Endodermal cell (in vitro differentiated cells): ENCODE measurements at places on chromosomes 7 and 10. TPM values are rescaled to one million over a fixed set of nuclear protein-coding genes. Genes with fewer than 3 reads are reported as not detected.

GRCh38 chr7:97026715-97027426 lies 2.2 kb upstream of the DLX5 start:
- peak overlapping the region; percentile 67 for H3K4me3 ChIP-seq
- peaks cover 10% of the 10 kb centered on the region for H3K4me1 ChIP-seq
- H3K36me3 ChIP-seq = no peaks in the 10 kb centered on the region
- no peak overlapping the region for H3K27ac ChIP-seq

DNA sequence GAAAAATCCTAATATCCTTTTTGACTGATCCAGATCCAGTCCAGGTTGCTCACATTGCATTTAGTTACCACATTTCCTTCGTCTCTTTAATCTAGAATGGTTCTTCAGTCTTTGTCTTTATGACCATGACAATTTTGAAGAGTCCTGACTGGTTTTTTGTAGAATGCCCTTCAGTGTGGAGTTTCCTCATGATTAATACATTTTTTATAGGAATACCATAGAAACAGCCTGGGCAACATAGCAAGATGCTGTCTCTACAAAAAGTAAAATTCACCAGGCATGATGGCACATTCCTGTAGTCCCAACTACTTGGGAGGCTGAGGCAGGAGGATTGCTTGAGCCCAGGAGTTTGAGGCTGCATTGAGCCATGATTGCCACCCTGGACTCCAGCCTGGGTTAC lies 285.0 kb upstream of the KAT6B start:
- H3K27ac ChIP-seq = no peak overlapping the region
- no peak overlapping the region for H3K4me3 ChIP-seq
- no peaks in the 10 kb centered on the region for H3K36me3 ChIP-seq
- H3K4me1 ChIP-seq = no peaks in the 10 kb centered on the region
- no peak for DNase-seq

GRCh38 chr10:98444314-98445006 lies 2.3 kb downstream of the HPS1 start:
- no peaks in the 10 kb centered on the region for H3K4me1 ChIP-seq
- DNase-seq = no peak
- no peak overlapping the region for H3K27ac ChIP-seq
- peaks cover 54% of the 10 kb centered on the region for H3K36me3 ChIP-seq
- H3K4me3 ChIP-seq = no peak overlapping the region
- no peaks in the 10 kb centered on the region for H3K27me3 ChIP-seq

Gene FAM25A
- total RNA-seq = not detected in 2 replicates

Gene TAS2R60
- not detected in 3 replicates for total RNA-seq

Gene NFE2L3
- 48.4 and 61.0 TPM in 2 replicates for total RNA-seq
